Stimulated activated CD4-positive, alpha-beta T cell treated with anti-CD3 and anti-CD28 coated beads, Interleukin-4, amount 100 ng/mL, for 48 hours (primary cell): ENCODE measurements at places on chromosomes 2 and 18.
A peak's percentile ranks its signal among the peaks of the same experiment; 100 is the strongest.

- DNase-seq: no peak
These were observed 99.1 kb downstream of the EDAR start for GRCh38 chr2:108889907-108890306.

DNA sequence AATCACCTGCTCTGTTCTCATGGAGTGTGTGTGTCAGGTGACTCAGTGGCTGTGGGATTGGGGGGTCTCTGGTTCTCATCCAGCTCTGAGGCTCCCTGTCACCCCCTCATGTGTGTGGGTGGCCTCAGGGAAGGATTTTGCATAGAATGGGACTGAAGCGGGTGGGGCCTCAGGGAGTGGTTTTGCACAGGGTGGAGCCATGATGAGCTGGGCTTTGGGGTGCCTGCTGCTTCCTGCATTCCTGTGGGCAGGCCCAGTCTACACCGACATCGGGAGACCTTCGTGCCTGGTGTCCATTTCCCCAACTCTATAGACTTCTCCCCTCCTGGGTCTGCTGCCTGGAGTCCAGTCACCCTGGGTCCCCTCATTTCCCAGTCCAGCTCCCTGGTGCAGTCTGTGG is 59.7 kb downstream of the VAPA start:
- DNase-seq: no peak

DNA sequence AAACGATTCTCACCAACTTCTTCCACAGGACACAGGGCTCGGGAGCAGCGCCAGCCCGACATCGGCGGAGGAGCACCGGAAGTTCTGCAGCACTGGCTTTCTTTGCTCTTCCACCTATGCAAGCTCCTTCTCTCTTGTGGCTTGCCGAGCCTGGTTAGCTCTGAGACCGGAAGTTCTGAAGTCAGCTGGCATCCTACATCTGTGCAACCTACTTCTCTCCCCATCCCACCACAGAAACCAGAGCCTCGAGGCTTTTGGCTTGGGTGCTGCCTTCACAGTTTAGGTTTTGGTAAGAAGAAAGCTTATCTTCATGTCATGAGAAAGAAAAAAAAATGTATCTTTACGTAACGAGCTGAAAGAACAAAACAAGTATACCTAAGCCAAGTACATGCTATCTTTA is 111.7 kb downstream of the ANKRD44 start:
- DNase-seq: peak; percentile 78

GRCh38 chr2:85628658-85629057 is 12.7 kb downstream of the USP39 start:
- DNase-seq: no peak

DNA sequence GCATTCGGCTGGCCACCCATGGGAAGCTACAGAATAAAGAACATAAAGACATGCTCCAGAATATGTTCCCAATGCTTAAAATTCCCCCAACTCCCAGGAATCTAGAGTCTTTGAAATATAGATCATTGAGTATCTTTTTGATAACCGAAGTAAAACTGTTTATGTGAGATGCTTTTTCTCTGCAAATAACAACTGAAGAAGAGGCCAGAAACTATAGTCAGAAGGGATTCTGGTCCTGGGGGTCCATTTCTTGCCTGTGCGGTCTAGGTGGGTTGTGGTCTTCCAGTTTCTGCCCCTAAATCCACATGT is 30.6 kb upstream of the SLC66A3 start:
- no peak for DNase-seq
